ENCODE measurements at places on chromosomes 11 and 22.

- no peak for DNase-seq
Measured at GRCh38 chr22:33451866-33452469, 393.8 kb upstream of the SYN3 start.

GRCh38 chr11:62245271-62245753 is 3.3 kb downstream of the SCGB1D2 start:
- no peak for DNase-seq

GRCh38 chr11:6419009-6419631 is at the start of gene APBB1:
Gene APBB1 (minus strand): TSS chr11:6419094. CDS start chr11:6411347, 7,747 bp downstream.
- no peak for DNase-seq

DNA sequence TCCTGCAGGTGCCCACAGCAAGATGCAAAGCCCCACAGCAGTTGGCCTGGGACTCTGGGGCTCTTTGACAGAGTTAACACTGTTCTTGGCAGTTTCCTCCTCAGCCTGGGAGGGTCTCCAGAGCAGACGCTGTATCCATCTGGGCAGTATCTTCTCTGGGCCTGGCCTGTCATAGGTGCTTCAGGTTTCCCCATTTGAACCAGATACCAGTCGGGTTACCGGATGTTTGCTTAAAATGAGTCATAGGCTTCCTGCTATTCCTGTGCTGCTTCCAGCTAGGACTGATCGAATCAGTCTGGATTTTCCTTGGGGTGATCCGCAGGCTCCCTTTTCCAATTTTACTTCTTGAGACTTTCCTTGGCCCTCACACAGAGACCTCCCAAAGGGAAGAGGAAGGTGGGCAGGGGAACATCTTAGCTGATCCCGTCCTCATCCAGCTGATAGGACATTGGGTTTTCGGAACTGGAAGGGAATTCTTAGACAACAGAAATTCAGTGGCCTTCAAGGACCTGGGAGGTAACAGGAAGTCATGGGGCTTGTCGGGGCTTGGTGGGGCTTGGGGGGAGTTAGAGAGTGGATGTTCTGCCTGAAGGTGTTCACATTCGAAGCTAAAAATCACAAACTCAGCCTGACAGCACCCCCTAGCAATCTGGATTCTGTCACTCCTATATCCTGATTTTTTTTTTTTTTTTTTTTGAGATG is 2.4 kb upstream of the RANGAP1 start:
- DNase-seq: no peak

DNA sequence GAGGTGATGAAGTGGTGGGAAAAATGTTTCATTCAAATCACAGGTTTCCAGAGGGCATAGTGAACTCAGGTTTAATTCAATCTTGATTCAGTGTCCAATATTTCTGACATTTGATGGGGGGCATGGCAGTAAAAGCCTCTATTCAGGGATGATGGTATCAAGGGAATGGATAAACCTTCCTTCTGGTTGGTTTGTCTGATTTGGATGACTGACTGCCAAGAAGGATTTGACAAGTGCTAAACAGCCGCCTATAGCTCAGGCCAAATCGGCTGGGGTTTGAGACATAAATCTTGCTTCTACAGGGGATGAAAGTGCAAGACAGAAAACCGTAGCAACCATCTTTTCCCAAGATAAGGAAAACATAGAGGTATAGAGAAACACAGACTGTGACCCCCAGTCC is 121.8 kb upstream of the C11orf87 start:
- no peak for DNase-seq

- no peak for DNase-seq
Measured at GRCh38 chr11:112185883-112186282, 10.6 kb downstream of the BCO2 start.

DNA sequence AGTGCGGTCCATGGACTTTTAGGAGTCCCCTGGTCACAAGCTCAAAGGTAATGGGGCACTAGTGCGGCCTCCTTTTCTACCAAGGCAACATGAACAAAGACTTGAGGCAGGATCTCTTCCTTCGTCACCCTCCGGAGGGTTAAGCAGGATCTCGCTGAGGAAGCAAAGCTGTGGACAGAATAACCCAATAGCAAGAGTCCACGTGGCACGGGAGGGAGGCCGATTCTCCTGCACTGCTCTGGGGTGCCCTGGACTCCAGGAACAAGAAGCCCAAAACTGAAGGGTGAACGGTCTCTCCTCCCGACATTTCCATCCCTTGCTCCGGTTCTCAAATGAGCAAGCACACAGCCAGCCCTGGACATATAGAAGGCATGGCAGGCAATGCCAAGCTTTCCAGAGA is 20.7 kb downstream of the MYH9 start:
- no peak for DNase-seq

- no peak for DNase-seq
Measured at GRCh38 chr11:44286268-44286880, 23.6 kb downstream of the ALX4 start.

GRCh38 chr22:37662039-37662438 is 3.5 kb downstream of the PDXP start:
- no peak for DNase-seq

GRCh38 chr11:41499429-41499828 is 40.0 kb upstream of the LRRC4C start:
- DNase-seq: no peak

- no peak for DNase-seq
Measured at GRCh38 chr22:23713696-23714595, 23.1 kb downstream of the RGL4 start.

DNA sequence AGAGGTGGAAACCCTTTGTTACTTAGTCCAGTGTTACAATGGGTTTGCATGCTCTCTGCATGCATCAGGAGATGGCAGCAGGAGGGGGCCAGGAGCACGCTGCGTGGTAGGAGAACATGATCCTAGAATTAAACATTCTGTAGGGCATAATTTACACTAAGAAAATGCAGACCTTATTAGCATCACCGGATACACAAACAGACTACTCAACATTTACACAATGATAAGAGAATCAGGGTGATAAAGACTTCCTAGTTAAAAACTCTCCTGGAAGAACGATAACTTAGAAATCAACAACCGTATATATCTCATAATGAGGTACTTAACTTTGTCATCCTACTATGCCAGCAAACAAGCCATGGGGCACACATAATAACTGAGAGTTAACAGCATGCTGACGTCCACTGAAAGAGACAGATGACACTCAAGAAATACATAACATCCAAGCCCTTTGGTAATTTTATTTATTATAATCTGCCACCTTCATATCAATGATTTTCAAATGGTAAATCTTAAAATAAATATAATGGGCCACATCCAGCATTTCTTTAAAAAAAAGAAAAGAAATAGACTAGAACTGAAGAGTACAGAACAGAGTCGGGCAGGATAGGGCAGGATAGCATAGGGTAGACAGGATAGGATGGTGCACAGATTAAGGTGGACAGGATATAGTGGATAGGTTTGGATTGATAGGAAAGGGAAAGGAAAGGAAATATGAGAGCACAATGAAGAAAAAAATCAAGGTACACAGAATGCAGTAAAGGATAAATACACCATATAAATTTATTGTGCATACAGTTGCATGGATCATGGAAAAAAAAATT is 27.5 kb downstream of the CADM1 start:
- DNase-seq: no peak

DNA sequence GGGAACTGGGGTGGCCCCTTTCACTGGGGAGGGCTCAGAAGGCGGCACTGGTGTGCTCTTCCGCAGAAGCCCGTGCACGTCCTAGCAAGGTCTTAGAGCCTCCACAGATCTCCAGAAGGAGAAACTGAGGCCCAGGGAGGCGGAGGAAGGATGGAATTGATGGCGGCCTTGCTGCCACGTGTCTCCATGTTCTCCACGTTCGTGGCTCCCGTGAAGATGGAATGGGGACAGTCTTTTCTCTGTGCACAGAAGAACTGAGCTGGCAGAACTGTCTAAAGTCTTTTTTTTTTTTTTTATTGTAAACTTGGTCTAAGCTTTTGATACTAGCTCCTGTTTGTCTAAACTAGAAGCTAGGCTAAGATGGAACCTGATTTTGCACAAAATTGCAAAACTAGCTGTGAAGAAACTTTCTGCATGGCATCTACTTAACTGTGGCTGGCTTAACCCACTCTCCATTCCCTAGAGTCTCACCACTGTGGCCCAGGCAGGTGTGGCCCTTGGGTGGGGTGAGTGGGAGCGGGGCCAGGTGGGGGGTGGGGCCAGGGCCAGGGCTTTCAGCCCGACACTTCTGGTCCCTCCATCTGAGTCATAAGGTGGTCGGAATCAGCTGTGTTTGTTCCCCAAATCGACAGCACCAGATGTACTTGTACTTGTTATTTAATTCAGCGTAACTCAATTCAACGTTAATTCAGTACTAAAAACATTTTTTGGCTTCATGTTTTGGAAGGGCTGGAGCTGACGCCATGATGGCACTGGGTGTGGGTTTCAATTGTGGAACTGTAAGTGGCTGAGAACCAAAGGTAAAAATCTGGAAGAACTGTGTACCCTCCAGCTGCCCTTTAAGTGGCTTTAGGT is 120.7 kb downstream of the MPPED1 start:
- DNase-seq: no peak

DNA sequence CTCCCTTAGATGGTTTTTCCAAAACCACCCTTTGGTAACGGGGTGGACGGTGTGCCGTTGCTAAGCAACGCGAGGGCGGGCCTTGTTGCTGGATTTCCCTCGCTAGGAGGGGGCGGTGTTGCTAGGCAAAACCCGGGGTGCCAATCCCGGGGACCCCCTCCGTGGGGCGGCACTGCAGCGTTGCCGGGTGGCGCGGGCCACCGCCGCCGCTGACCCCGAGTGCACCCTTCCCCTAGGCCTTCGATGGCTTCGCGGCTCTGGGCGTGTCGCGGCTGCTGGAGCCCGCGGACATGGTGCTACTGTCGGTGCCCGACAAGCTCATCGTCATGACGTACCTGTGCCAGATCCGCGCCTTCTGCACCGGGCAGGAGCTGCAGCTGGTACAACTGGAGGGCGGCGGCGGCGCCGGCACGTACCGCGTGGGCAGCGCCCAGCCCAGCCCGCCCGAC is 8.9 kb downstream of the EHBP1L1 start:
- no peak for DNase-seq

GRCh38 chr22:42596336-42596735 is 18.3 kb downstream of the POLDIP3 start:
- no peak for DNase-seq

GRCh38 chr11:79219186-79220045 is 221.4 kb downstream of the TENM4 start:
- no peak for DNase-seq

DNA sequence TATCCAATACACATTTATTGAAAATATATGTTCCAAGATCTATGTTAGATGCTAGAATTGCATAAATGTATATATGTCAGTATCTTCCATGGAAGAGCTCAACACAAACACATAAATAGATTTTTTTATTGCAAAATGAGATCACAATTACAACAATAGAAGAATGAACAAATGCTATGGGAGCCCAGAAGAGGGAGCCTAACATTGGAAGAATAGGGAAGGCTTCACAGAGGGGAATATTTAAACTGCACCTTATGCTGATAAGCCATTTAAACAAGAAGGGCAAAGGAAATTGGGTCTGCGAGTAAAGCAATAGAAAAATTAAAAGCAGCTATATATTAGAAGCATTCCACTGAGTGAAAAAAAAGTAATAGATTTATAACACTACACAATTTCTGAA is 96.1 kb upstream of the LRRC55 start:
- DNase-seq: no peak

- no peak for DNase-seq
Measured at GRCh38 chr11:816433-816779, 2.3 kb upstream of the PNPLA2 start.

DNA sequence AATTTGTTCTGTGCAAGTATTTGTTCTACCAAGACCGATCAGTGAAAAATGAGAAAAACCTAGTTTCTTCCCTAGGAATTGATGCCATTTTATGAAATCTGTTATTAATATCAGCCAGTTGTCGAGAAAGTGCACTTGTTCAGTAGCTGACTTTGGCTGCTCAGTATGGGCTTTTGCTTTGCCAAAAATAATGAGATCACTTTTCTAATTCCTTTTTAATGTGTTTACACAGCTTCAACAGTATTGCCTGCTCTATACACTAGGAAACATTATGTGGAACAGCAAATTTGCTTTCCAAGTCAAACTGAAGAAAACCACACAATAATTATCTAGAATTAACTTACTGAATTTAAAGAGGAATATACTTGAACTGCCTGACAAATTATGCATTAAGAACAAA is 34.4 kb downstream of the SCUBE2 start:
- DNase-seq: no peak

GRCh38 chr22:38017272-38017920 is 33.0 kb upstream of the SOX10 start:
- DNase-seq: no peak

GRCh38 chr11:59822989-59823566 is 12.5 kb upstream of the MRPL16 start:
- DNase-seq: peak; percentile 15

DNA sequence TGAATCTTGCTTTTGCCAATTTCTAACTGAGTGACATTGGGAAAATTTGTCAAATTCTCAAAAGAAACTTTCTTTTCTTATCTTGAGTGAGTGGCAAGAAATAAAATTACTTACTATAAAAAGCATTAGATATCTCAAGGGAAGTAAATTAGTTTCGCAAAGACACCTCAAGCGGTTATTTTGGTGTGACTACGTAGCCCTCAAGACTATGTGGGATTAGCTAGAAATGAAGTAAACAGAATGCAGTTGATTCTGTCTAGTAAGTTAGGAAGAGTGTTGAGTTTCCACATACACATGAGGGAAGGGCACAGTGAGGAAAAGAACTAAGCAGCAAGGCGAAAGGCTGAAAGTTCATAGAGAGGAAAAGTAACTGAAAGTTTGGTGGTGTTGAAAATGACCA is 28.3 kb upstream of the MS4A6A start:
- DNase-seq: no peak
